Stimulated activated CD4-positive, alpha-beta T cell treated with anti-CD3 and anti-CD28 coated beads, Interleukin-4, amount 100 ng/mL, for 1 hour (primary cell): ENCODE measurements at places on chromosomes 7 and 10.

DNA sequence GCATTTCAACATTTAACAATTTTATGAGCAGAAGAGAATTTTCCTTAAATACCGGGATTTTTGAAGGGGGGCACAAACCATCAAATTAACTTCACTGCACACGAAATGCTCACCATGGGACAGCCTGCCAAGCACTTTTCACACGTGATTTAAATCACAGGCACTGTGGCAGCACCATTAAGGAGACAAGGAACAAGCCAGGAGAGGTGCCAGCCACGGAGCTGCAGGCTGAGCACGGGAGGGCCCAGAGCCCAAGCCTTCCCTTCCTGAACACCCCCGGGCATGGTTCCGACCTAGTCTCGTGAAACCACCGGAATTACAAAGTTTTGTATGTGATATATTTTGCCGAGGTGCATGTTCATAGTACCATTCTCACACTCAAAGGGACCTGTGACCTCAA is 13.4 kb downstream of the PITRM1 start:
- no peak for DNase-seq

GRCh38 chr10:132194726-132195125 is 8.0 kb downstream of the DPYSL4 start:
- no peak for DNase-seq

DNA sequence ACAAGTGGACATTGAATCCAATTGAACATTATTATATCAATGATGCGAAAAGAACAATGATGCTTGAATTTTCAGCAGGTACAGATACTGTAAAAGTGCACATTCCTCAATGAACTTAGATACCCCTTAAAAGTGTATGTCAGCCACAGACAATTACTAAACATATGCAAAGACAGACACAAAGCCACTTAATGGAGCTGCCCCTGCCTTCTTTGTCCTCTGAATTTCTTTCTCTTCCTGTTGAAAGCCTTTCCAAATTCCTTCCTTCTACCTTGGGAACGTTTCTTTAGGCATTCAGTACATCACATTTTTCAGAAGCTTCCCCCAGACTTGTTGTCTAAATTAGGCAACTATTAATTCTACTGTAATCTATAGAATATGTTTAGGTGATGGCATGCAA is 706.8 kb upstream of the MBL2 start:
- no peak for DNase-seq

- DNase-seq, result no peak
Measured at GRCh38 chr10:48551861-48552591, 52.8 kb downstream of the ARHGAP22 start.

DNA sequence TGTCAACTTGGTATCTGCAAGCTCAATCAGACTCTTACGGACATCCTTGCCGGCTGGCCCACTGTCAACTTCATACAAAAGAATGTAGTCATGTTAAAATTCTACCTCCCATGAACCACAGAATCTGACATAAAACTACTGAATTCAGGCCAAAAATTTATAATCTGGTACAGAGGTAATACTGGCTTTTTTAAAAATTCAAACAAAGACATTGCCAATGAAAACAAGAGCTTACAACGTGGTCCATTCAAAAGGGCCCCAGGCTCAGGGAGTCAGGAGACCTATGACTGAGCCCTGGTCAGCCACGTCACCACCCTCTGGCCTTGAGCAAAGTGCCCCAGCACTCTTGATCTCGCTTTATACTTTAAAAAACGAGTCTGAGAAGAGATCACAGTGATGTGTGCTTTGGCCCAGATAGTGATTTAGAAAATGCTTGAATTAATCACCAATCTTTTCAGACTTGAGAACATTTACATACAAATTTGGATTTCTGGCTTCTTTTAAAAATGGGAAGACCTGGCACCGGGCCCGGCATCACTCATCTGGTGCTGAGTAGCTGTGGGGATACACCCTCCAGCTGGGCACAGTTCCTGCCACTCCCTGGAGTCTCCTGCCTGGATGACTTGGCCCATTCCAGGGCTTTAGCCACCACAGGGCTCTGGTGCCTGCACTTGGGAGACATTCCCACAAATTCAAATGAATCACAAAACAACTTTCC is 94.1 kb downstream of the PIP4K2A start:
- no peak for DNase-seq

DNA sequence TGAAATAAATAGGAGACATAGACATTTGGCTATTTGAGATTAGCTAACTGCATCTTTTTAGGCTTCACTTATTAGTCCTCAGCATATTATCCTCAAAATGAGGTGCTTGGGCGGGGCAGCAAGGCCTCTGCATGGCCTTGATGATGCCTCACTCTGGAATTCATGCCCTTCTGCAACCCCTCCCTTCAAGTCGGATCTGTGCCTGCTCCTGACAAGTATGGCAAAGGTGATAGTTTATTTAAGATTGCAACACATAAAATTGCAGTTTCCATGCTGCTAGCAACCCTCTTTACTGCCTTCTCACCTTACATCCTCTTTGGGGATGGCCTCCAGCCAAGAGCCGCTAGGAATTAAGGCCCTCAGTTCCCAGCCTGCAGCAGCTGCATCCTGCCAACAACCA is 241.3 kb upstream of the ADARB2 start:
- no peak for DNase-seq
